ENCODE measurements at places on chromosomes 12 and 14.

- DNase-seq, result no peak
Observed at GRCh38 chr12:105956662-105957457, 181.9 kb downstream of the NUAK1 start.

DNA sequence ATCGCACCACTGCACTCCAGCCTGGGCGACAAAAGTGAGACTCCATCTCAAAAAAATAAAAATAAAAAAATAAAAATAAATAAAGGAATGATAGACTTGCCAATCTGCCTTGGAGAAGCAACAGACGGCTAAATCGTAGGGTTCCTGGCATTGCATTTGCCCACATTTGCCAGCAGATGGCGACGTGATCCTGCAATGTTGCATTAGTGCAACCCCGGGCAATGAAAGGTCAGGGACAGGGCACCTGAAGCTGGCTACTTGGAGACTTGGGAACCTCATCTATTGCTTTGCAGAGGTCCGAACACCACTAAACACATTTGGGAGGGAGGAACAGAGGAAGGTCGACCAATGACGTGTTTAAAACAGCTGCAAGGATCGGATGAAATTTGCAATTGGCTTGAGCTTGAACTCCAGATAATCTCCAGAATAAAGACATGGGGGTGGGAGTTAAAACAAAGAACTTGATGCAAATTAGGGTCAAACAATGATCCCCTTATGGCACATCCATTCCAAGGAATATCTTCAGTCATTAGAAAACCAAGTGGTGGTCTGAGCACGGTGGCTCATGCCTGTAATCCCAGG lies 34.6 kb downstream of the SPRING1 start:
- DNase-seq, result peak; percentile 57

- DNase-seq, result no peak
Observed at GRCh38 chr14:35818346-35819115, 7.6 kb upstream of the BRMS1L start.

DNA sequence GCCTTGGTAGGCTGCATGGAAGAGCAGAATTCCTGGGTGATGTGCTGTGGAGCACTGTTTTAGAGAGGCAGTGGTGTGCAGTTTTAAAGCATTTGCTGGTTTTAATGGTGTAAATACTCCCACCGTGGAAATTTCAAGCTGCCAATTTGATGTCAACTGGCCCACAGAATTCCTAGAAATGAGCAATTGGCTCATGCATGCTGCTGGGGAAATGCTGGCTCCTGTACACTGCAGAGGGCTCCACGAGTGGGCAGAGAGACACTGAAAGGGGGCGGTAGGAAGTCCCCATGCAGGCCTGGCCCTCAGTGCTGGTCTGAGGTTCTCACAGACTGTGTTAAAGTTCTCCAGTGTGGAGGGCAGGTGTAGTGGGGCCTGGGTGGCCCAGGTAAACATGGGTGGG lies 99.4 kb upstream of the NTF3 start:
- no peak for DNase-seq

GRCh38 chr14:100867631-100868315 lies 35.7 kb downstream of the RTL1 start:
- DNase-seq, result no peak

DNA sequence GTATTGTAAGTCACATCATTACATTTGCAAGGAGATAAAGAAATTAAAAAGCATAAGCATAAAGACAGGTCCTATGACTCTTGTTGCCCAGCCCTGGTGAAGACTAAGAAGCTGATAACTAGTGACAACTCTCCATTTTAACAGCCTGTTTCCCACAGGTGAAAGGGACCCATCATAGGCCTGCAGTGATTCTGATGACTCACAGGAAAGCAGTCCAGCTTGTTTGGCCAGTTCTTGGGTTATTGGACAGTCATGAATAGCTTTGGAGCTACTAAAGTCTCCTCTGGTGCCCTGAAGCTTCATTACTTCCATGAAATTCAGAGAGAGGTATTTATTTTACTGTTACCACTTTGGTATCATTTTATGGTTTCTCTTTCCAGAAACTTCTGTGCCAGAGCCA lies 55.5 kb upstream of the DYRK2 start:
- DNase-seq, result no peak

DNA sequence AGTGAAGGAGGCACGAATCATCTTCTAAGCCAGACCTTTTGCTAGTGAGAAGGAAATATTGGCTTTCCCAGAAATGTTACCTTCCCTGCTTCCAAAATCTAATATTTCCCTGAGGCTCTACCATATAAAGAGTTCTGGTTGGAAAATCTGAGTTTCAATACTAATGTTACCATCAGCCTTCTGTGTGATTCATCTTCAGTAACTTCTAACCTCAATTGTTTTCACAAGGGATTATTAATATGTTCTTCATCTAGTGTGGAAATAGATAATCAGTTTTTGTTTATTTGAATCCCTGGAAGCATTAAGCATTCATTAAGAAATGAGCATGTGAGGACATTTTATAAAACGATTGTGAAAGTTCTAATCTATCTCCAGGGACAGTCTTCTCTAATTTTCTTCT lies 720.9 kb downstream of the AACS start:
- no peak for DNase-seq

GRCh38 chr14:66074537-66074936 lies 411.6 kb upstream of the CCDC196 start:
- no peak for DNase-seq

- DNase-seq, result no peak
Observed at GRCh38 chr12:10672231-10672868, 1.5 kb downstream of the STYK1 start.

- no peak for DNase-seq
Observed at GRCh38 chr14:41634286-41634685, 27.6 kb downstream of the LRFN5 start.

GRCh38 chr14:56124327-56124726 lies 6.1 kb downstream of the PELI2 start:
- no peak for DNase-seq

GRCh38 chr12:70854881-70855568 lies 65.5 kb downstream of the PTPRR start:
- no peak for DNase-seq

DNA sequence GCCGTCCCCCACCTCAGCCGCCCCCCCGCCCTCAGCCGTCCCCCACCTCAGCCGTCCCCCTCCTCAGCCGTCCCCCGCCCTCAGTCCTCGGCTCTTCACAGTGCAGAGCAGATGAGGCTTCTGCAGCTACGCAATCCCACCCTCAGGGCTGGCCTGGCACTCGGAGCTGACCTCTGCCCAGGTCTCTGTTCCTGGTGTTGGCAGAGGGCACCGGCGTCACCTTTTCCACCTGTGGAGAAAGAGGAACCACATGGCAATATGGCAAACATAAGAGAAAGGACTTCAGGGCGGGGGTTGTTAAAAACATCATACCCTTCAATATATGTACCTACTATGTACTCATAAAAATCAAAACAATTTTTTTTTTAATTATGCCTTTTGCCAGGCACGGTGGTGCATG lies 45.8 kb downstream of the MLXIP start:
- DNase-seq, result no peak

GRCh38 chr12:7180685-7181084 lies 8.8 kb upstream of the PEX5 start:
- no peak for DNase-seq

DNA sequence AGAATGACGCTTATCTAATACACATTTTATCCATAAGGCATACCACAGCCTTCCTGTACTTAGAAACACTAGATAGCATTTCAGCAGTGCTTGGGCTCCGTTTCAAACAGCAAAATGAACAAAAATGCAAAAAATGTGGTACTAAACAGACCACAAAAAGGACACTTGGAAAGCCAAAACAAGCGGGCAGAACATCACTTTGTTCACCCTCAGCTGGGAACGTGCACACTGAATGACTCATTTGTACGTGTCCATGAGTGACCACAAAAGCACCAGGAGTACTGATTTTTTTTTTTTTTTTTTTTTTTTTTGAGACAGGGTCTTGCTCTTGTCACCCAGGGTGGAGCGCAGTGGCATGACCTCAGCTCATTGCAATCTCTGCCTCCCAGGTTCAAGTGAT lies 8.9 kb upstream of the FOXN3 start:
- no peak for DNase-seq

- no peak for DNase-seq
Observed at GRCh38 chr14:44477953-44478352, 29.1 kb downstream of the FSCB start.

- DNase-seq, result no peak
Observed at GRCh38 chr12:5909560-5909959, 35.5 kb downstream of the ANO2 start.

- no peak for DNase-seq
Observed at GRCh38 chr12:132130690-132131089, 13.4 kb downstream of the DDX51 start.

DNA sequence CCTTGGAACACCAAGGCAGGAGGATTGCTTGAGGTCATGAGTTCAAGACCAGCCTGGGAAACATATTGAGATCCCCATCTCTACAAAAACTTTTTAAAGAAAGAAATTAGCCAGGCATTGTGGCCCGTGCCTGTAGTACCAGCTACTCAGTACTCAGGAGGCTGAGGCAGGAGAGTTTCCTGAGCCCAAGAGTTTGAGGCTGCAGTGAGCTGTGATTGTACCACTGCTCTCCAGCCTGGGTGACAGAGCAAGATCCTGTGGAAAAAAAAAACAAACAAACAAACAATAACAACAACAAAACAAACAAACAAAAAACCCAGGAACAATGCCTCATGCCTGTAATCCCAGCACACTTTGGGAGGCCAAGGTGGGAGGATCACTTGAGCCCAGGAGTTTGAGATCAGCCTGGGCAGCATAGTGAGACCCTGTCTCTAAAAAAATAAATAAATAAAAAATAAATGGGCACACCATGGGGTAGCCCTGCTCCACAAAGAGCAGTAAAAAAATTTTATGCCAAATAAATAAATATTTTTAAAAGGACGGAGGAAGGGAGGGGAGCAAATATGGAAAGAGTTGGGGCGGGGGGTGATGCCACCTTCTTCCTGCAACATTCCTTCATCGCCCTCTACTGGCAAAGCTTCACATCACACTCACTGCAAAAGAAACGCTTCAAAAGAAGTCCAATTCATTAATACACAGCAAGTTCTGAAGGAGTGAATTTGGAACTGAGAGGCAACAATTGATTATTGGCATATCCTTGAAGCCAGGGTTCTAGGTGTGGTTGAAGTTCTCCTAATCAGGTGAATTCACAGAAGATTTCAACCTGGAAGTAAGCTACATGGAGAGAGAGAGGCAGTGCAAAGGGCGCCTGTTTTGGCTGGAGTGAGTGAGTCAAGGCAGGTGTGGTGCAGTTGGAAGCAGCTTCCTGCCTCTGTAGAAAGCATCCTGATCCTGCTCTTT lies 8.8 kb upstream of the GNPTAB start:
- peak; percentile 40 for DNase-seq

DNA sequence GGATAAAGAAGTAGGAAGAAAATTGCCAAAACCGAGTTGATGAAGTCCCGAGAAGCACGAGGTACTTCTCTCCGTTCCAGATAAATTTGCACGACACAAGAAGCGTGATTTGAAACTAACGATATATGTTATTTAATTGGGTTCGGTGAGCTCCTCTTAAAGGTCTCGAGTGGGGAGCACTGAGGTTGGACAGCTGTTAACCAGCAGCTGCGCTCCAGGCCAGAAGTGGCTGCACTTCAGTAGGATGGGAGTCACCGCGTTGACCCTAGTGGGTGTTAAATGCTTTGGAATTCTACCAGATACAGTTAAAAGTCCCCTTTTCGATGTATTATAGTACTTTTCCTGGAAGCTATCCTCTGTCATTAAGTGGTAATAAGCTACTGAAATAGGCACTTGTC lies 953 bp upstream of the DCAF5 start:
- no peak for DNase-seq

DNA sequence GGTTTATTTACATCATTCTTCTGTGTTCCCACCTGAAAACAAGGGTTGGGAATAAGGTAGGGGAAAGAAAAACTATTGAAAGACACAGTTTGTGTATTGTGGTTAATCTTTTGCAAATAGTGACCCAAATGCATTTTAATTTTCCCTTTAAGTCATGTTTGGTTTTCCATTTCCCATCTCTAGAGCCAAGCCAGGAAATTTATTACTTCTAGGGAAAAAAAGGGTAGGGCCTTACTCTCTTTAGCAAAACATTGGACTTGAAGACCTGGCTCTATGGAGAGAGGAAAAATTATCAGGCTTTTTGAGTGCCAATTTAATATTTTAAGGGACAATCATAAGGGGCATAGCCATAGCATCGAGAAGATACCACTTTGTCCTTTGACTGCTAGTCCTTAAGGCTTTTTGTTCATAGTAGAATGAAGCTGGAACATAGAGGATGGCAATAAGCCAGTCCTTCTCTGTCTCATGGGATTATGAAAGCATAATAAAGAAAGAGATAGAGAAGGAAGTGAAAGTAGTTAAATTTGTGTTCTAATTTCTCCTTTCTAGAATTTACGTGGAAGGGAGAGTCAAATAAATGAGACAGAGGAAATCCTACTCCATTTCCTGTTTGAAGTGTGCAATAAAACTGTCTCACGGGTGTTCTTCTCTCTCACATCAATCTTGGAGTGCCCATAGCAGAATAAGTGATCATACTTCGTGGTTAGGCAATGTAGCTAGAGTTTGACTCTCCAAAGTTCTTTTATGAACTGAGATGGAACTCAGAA lies 50.9 kb upstream of the PPFIA2 start:
- DNase-seq, result no peak

DNA sequence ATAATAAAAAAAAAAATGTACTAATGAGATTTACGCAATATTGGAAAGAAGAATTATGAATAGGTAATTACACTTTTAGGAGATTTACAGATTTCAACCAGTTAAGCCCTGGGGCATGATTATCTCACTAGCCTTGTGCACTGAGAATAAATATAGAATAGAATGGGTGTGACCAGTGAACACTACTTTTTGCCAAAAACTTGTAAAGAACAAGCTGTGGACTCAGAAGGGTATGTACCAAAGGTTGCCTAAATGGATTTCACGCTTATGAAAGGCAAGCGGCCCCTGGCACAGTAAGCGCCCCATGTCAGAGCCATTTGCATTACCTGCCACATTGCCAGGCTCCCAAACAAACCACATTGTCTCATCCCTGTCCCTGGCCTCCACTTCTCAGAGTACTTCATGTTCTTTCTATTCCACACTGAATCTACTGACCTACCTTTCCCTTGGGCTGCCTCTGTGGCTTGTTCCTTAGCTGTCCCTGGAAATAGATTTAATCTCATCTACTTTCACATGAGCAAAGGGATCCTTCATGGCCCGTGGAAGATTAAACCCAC lies 170.6 kb upstream of the DIO2 start:
- no peak for DNase-seq

GRCh38 chr12:63406781-63407180 lies 255.8 kb upstream of the AVPR1A start:
- no peak for DNase-seq

GRCh38 chr12:103779410-103780092 lies 61.5 kb downstream of the NT5DC3 start:
- no peak for DNase-seq

- no peak for DNase-seq
Observed at GRCh38 chr12:94109160-94109559, 39.2 kb upstream of the PLXNC1 start.

GRCh38 chr12:131644481-131644880 lies 66.4 kb upstream of the SFSWAP start:
- no peak for DNase-seq

- no peak for DNase-seq
Observed at GRCh38 chr12:24659016-24659415, 289.9 kb downstream of the BCAT1 start.

GRCh38 chr14:65299826-65300225 lies 112.7 kb upstream of the FUT8 start:
- DNase-seq, result no peak
